ENCODE measurements at places on chromosomes 3 and 15.

GRCh38 chr15:98855067-98855814 is 152.4 kb downstream of the PGPEP1L start:
- H3K4me3 ChIP-seq, result no peak overlapping the region
- H3K27me3 ChIP-seq, result no peaks in the 10 kb centered on the region
- H3K4me1 ChIP-seq, result peaks cover 19% of the 10 kb centered on the region
- H3K36me3 ChIP-seq, result no peaks in the 10 kb centered on the region

- H3K36me3 ChIP-seq, result peaks cover 57% of the 10 kb centered on the region
- H3K4me1 ChIP-seq, result no peaks in the 10 kb centered on the region
Observed at GRCh38 chr3:47646362-47646761, 67.7 kb upstream of the CSPG5 start.

- no peaks in the 10 kb centered on the region for H3K36me3 ChIP-seq
- no peak overlapping the region for H3K27ac ChIP-seq
- no peak overlapping the region for H3K4me3 ChIP-seq
- H3K27me3 ChIP-seq, result no peaks in the 10 kb centered on the region
- no peak for DNase-seq
- H3K4me1 ChIP-seq, result no peaks in the 10 kb centered on the region
Observed at GRCh38 chr3:116161575-116162525, 283.4 kb downstream of the LSAMP start.

DNA sequence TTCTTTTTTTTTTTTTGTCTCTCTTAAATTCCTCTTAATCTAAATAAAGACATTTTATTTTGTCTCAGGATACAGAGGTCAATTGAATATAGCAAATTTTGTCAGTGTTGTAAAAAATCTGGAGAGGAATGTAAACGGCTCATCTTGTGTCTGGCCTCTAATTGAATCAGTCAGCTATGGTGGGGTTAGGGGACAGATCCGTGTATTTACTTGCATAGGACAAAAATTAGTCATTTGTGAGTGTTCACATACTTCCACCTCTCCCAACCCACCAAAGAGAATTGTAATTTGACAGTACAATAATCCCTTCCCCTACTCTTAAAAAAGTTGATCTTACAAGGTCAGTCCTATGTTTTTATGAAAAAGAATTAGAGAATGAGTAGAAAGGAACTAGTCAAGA is 18.3 kb downstream of the PPARG start:
- no peaks in the 10 kb centered on the region for H3K27me3 ChIP-seq
- H3K4me3 ChIP-seq, result no peak overlapping the region
- no peaks in the 10 kb centered on the region for H3K36me3 ChIP-seq
- DNase-seq, result no peak

GRCh38 chr3:60294181-60294580 is 957.1 kb downstream of the FHIT start:
- no peak overlapping the region for H3K27ac ChIP-seq
- DNase-seq, result no peak
- H3K36me3 ChIP-seq, result no peaks in the 10 kb centered on the region
- H3K27me3 ChIP-seq, result no peaks in the 10 kb centered on the region
- no peaks in the 10 kb centered on the region for H3K4me1 ChIP-seq

DNA sequence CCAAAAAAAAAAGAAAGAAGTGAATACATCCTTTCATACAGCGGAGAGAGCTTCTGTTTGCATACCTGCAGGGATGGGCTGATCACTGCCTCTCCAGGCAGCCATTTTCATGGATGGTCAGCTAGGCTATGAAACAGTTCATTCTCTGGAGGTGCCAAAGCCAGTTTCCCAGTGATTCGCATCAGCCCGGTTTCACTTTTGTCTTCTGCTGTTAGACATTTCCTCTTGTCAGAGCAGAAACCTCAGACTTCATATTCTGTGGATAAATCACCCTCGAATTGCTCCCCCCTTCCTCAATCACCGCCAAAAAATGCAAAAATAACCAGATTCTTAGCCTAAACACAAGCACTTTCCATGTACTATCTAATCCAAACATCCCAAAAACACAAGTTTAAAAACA is 225.6 kb downstream of the ADAMTS9 start:
- no peaks in the 10 kb centered on the region for H3K36me3 ChIP-seq
- H3K27me3 ChIP-seq, result no peaks in the 10 kb centered on the region
- H3K4me3 ChIP-seq, result no peak overlapping the region

GRCh38 chr3:134693226-134693625 is 42.4 kb upstream of the KY start:
- H3K4me1 ChIP-seq, result no peaks in the 10 kb centered on the region
- no peak overlapping the region for H3K4me3 ChIP-seq
- H3K36me3 ChIP-seq, result no peaks in the 10 kb centered on the region
- no peak for DNase-seq

- H3K27ac ChIP-seq, result no peak overlapping the region
- H3K4me3 ChIP-seq, result no peak overlapping the region
- DNase-seq, result no peak
- no peaks in the 10 kb centered on the region for H3K36me3 ChIP-seq
Observed at GRCh38 chr15:66161108-66161507, 92.4 kb downstream of the MEGF11 start.

DNA sequence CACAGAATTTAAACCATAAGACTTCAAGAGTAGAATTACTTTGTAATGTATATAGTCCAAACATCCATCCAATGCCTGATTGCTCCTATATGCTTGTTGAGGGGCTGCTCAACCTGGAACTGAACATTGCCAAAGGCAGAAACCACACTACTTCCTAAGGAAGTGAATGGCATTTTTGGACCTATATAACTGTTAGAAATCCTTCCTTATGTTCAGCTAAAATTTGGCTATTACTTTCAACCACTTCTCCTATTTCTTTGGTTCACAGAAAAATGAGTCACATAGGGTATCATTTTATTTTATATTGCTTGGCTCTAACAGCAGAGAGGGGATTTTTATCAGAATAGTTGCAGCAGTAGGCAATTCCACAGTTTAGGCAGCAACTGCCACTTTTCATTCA is 342.1 kb downstream of the SLC9A9 start:
- no peak overlapping the region for H3K27ac ChIP-seq
- no peaks in the 10 kb centered on the region for H3K36me3 ChIP-seq
- no peak overlapping the region for H3K4me3 ChIP-seq
- DNase-seq, result no peak
- H3K27me3 ChIP-seq, result no peaks in the 10 kb centered on the region

DNA sequence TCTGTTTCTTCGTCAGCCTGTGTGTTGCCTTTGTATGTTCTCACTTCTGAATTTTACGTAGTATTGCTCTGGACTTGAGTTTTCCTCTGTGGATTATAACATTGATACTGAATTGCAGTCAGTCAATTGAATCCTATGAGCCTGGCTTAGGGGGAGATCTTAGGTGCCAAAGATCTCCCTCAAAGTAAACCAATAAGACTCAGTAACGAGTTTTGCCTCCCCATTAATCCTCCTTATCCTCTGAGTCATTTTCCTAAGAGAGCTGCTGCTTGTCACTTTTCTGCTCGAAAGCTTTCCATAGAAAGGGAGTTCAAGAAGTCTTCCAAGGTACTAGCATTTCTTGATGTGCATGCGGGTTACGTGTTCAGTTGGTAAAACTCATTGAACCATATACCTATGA is 126.4 kb downstream of the CHDH start:
- H3K27me3 ChIP-seq, result no peaks in the 10 kb centered on the region
- H3K4me3 ChIP-seq, result no peak overlapping the region
- H3K36me3 ChIP-seq, result no peaks in the 10 kb centered on the region
- no peaks in the 10 kb centered on the region for H3K4me1 ChIP-seq

DNA sequence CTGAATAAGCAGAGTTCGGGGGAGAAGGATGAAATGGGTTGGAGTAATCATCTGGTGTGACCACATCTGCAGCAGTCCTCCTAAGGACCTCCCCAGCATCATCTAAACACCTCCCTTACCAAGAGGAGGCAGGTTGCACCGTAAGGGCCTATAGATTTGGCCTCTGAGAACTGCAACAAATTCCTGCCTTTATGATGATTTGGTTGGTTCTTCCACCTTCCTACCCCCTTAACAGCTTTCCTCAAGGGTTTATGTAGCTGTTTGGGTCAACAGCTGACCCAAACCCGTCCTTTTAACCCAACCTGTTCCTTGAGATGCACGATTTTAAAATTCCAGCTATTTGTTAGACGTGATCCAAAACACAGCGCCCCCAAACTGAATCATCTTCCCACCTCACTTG is 58.2 kb downstream of the AAGAB start:
- DNase-seq, result no peak
- no peak overlapping the region for H3K4me3 ChIP-seq
- H3K4me1 ChIP-seq, result peaks cover 13% of the 10 kb centered on the region
- no peak overlapping the region for H3K27ac ChIP-seq
- peaks cover 32% of the 10 kb centered on the region for H3K36me3 ChIP-seq
- H3K27me3 ChIP-seq, result no peaks in the 10 kb centered on the region

DNA sequence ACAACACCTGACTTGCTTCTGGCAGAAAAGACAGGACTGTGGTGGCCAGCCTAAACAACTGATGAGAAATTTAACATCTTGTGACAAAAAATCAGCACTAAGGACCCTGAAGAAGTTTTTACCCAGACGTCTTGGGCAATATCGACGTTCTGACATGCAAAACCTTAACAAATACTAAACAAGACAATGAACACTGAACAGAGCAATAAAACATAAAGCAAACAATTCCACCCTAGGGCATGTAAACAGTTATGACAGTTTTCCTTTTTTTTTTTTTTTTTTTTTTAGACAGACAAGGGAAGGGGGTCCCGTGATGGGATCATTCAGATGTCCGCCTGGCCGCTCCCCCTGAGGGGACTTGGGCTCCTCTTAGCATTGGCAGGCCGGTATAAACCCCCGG is 738.0 kb downstream of the SI start:
- no peak for DNase-seq
- no peaks in the 10 kb centered on the region for H3K4me1 ChIP-seq

GRCh38 chr15:99303907-99304306 is 52.6 kb downstream of the LRRC28 start:
- H3K27ac ChIP-seq, result no peak overlapping the region
- no peaks in the 10 kb centered on the region for H3K4me1 ChIP-seq
- no peaks in the 10 kb centered on the region for H3K36me3 ChIP-seq
- no peak overlapping the region for H3K4me3 ChIP-seq
- no peaks in the 10 kb centered on the region for H3K27me3 ChIP-seq

DNA sequence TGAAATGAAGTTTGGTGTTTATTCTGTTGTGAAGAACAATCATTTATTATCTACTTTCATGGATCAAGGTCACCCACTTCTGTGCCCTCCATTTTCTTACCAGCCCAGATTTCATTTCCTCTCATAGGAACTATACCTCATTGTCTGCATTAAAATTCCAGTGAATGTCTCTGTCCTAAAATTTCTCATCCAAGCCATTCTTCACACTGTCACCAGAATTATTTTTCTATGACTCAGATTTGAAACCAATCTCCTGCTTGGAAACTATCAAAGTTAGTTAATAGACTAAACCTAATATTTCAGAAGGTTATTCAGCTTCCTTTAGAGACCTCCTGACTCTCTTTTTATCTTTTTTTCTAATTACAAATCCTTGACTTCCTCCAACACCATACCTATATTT is 364.1 kb upstream of the CBLB start:
- H3K36me3 ChIP-seq, result no peaks in the 10 kb centered on the region
- H3K27ac ChIP-seq, result no peak overlapping the region
- no peak for DNase-seq
- H3K4me3 ChIP-seq, result no peak overlapping the region

DNA sequence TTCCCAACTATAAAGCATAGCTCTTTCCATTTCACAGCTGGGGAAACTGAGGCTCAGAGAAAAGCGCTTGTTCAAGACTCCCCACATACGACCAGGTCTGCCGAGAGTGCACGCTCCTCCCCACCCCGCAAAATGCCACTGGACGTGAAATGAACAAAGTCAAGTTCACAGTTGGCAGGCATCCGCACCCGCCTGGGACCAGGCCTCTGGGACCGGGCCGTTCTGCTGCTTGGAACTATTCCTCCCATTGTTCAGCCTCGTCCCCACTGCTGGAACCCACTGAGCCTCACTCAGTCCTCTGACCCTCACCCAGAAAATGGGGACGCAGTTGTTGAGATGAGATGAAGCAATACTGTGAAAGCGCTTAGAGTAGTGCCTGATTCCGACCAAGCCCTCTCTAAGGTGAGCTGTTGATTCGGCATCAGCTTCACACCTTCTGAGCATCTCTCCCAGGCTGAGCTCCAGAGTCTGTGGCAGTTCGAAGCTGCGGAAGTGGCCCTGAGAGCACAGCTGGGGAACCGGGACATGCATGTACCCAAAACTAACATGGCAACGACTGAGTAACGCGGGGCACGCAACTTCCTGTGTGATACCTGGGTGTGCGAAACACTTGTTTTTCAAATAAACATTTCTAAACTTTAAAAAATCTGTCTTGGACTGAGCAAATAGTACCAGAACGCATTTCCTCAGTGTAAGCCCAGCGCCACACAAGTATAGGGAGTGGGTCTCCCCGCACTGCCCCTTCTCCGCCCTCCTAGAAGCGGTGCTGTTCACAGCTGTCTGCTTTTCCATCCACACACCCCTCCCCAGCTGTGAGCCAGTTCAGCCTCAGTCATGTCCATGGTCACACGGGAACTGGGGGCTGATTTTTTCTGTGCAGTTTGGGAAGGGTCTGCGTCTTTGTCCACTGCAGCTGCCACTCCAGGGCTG is 93.4 kb downstream of the CHSY1 start:
- no peaks in the 10 kb centered on the region for H3K36me3 ChIP-seq
- H3K27ac ChIP-seq, result no peak overlapping the region
- H3K27me3 ChIP-seq, result no peaks in the 10 kb centered on the region
- DNase-seq, result no peak
- no peak overlapping the region for H3K4me3 ChIP-seq

DNA sequence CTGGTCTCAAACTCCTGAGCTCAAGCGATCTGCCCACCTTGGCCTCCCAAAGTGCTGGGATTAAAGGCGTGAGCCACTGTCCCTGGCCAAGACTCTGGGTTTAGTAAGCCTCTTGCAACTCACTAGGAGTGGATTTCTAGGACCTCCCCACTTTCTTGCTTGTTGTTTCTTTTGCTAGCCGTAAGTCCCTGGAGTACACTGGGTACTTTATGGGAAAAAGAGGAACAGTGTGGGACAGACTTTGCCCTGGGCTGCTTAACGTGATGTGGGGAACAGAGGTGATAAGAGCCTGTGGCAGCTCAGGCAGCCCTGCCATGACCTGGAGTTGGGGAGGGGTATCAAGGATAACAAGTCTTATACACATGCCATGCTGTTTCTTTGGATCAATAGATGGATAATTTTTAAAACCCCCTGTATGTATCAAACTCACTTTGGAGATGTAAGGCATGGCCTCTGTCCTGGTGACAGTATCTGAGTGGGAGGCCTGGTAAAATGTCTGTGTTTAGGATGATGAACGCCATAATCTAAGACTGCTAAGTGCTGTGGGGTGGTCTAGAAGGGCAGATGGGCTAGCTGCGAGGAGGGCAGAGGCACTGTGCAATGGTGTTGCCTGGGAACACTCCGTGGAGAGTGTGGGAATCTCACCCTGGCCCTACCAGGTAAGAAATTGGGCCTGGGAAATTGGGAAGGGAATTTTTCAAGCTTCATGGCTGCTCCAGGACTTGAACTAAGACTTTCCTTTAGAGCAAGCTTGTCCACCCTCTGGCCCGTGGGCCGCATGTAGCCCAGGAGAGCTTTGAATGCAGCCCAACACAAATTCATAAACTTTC is 54.8 kb downstream of the SMAD3 start:
- H3K4me1 ChIP-seq, result peaks cover 94% of the 10 kb centered on the region
- H3K36me3 ChIP-seq, result no peaks in the 10 kb centered on the region
- no peak overlapping the region for H3K4me3 ChIP-seq
- DNase-seq, result no peak
- H3K27ac ChIP-seq, result peak overlapping the region; percentile 91

- no peak for DNase-seq
- H3K4me1 ChIP-seq, result peaks cover 3% of the 10 kb centered on the region
- H3K4me3 ChIP-seq, result no peak overlapping the region
Observed at GRCh38 chr3:157131861-157132260, 28.1 kb downstream of the CCNL1 start.

Data from B cell (primary cell).